Activated CD8-positive, alpha-beta memory T cell treated with anti-CD3 and anti-CD28 coated beads for 48 hours (primary cell): ENCODE measurements at places on chromosomes 5 and 9.

DNA sequence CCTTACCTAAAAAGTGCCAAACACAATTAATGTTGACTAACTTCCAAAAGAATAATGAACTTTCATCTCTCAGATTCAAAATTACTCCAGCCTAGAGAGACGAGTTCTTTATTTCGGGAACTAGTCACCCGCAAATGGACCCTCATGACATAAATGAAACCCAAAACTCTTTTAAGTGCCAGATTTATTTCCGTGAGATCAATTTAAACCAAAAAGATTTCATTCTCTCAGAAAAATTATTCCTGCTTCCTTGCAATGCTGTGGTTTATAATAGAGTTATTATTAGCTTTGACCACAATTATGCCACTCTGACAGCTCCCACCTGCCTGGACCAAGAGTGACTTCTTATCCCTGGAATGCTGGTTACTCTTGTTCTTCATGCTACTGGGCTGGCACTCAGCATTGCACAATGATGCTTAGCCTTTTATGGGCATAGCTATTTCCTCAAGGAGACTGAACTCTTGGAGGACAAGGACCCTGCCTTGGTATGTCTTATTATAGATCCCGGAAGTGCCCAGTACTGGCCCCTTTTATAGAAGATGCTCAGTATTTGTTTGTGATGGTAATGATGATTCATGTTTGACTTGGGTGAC is 183.5 kb downstream of the SNX18 start:
- no peak for DNase-seq

- DNase-seq: no peak
These were observed 22.5 kb downstream of the MSANTD3 start for GRCh38 chr9:100449420-100449819.

DNA sequence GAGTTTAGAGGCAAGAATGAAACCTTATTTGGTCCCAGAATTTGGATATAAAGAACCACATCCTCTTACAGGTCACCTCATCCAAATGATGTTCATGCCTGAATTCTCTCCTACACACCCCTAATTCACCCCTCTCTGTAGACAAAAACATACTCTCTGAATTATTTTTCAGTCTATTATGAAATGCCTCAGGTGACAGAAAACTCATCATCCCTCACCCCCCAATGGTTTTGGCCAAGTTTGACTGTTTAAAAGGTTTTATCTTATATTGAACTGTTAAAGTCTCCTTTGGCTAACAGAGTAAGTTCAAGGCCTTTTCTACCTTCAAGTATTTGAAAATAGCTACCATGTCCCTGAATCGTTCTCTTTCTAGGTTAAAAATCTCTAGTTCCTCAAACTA is 2.3 kb upstream of the CD180 start:
- no peak for DNase-seq

DNA sequence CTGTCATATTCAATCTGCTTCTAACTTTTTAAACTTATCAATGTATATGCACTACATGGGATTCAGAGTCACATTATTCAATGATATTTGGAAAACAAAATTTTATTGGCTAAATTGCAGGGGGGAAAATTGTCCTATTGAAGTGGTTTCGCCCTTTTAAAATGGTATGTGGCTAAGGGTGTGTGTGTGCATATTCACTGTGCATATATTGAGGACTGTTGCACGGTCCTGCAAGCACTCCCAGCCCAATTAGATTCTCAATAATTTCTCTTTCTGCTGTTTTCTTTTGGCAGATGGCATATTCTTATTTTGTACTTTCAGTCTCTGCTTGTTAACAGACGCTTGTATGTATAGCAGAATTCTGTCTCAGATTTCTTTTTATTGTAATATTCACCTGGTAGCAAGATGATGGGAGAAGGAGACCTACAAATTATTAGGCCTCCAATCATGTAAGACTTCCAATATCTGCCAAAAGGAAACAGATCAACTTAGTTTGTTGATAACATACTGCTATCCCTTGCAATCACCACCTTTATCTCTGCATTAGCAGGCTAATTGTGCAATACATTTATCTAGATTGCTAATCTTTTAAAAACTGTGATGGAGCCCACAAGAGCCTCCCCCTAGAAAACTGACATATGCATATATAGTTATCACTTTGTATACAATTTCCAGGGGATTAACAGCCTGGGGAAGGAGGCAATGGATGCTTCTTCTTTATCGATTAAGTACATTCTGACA is 411.5 kb downstream of the PLK2 start:
- no peak for DNase-seq
